Muscle of leg (tissue), 16 donors: ENCODE measurements at places on chromosomes 5 and 9. TPM values are rescaled to one million over a fixed set of nuclear protein-coding genes. Genes with fewer than 3 reads are reported as not detected.

GRCh38 chr9:109969573-109970237, 189.7 kb downstream of the PALM2AKAP2 start:
- peaks cover 29% of the 10 kb centered on the region for H3K4me1 ChIP-seq
- no peak overlapping the region for H3K4me3 ChIP-seq
- DNase-seq = peak; percentile 35
- H3K27me3 ChIP-seq = no peaks in the 10 kb centered on the region

DNA sequence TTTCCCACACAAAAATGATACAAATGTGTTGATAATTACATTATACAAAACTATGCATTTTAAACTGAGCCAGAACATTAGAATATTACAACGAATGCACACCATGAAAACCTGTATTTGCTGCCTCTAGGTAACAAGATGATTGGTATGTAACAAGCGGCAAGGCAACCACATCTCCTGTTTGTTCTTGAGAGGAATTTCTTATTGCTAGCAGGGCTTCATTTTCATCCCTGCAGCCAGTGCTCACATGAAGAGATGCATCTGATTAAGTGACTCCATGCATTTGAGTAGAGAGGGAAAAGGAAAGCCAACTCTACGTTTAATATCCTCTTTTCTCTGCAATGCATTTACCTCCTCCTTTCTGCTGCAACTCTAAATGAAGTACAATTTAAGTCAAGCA, 36.6 kb downstream of the FRMD3 start:
- no peak overlapping the region for H3K4me3 ChIP-seq
- no peak overlapping the region for H3K27ac ChIP-seq
- H3K27me3 ChIP-seq = no peaks in the 10 kb centered on the region
- DNase-seq = no peak
- peaks cover 15% of the 10 kb centered on the region for H3K4me1 ChIP-seq

GRCh38 chr9:104765138-104765537, 1.2 kb downstream of the NIPSNAP3B start:
- H3K27me3 ChIP-seq = no peaks in the 10 kb centered on the region
- DNase-seq = no peak
- H3K27ac ChIP-seq = no peak overlapping the region
- H3K36me3 ChIP-seq = peaks cover 3% of the 10 kb centered on the region
- peaks cover 5% of the 10 kb centered on the region for H3K4me1 ChIP-seq

- H3K4me1 ChIP-seq = peaks cover 24% of the 10 kb centered on the region
- H3K4me3 ChIP-seq = peak overlapping the region; percentile 56
- H3K36me3 ChIP-seq = no peaks in the 10 kb centered on the region
- peak; percentile 71 for DNase-seq
- peak overlapping the region; percentile 1 for H3K27ac ChIP-seq
Measured at GRCh38 chr5:114360816-114361723, 800 bp upstream of the KCNN2 start.

- peak overlapping the region; percentile 81 for H3K27ac ChIP-seq
- no peaks in the 10 kb centered on the region for H3K36me3 ChIP-seq
- DNase-seq = peak; percentile 46
- peaks cover 24% of the 10 kb centered on the region for H3K4me1 ChIP-seq
- H3K27me3 ChIP-seq = no peaks in the 10 kb centered on the region
Measured at GRCh38 chr9:131709771-131710431, 30.0 kb downstream of the RAPGEF1 start.

DNA sequence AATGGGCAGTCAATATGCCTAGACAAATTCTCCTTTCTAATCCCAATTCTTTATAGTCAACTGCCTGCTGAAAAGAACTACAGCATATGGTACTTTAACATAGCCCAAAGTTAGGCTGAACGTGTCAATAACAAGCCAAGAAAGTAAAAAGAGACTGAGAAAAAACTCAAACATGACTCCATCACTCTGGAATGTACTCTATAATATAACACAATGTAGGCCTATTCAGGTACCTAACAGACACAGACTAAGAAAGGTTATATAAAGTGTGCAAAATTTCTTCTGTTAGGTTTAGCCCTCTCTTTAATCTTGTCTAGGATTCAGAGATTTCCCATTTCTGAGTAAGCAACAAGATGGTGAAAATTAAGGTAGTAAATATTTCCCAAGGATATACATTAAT, 209.7 kb upstream of the PRR16 start:
- H3K27ac ChIP-seq = no peak overlapping the region
- no peaks in the 10 kb centered on the region for H3K27me3 ChIP-seq
- no peak overlapping the region for H3K4me3 ChIP-seq
- DNase-seq = no peak
- H3K4me1 ChIP-seq = no peaks in the 10 kb centered on the region

DNA sequence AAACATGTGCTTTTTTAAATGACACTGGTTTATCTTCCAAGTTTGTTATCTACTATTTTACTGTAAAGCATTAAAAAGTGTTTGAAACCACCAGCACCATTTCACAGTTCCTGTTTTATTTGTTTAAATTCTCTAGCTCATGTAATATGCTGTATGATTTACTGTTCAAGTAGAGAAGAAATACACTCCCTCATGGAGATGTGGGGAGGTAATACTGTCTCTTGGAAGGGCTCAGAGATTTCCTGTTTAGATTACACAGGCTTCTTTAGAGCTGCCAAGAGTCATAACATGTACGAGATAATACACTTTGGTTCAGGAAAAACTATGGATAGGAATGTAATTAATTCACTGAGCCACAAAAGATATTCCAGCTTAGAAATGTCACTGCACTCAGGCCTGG, 135.0 kb upstream of the CCDC152 start:
- no peaks in the 10 kb centered on the region for H3K27me3 ChIP-seq
- no peak overlapping the region for H3K4me3 ChIP-seq
- no peak overlapping the region for H3K27ac ChIP-seq
- peaks cover 4% of the 10 kb centered on the region for H3K4me1 ChIP-seq
- H3K36me3 ChIP-seq = no peaks in the 10 kb centered on the region

DNA sequence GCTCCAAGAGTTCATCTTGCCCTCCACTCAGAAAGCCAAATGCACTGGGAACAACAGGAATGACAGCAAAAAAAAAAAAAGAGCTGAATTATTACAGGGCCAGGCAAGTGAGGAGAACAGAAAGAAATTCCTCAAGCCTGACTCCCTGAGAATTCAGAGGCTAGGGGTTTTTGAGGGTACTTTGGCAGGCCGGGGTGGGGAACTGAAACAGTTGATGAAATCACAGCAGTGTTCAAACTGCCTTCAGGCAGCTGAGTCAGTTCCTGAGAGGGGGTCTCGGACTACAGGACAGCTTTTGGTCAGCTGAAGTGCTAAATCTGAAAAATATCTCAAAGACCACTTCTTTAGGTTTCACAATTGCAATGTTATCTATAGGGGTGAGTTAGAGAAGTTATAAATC, 419.4 kb downstream of the SEMA5A start:
- no peak overlapping the region for H3K4me3 ChIP-seq
- H3K27me3 ChIP-seq = no peaks in the 10 kb centered on the region
- no peak for DNase-seq
- no peaks in the 10 kb centered on the region for H3K4me1 ChIP-seq
- H3K36me3 ChIP-seq = no peaks in the 10 kb centered on the region

- H3K4me1 ChIP-seq = no peaks in the 10 kb centered on the region
- H3K27ac ChIP-seq = no peak overlapping the region
- H3K27me3 ChIP-seq = no peaks in the 10 kb centered on the region
- DNase-seq = no peak
Measured at GRCh38 chr5:73514418-73514817, 16.2 kb downstream of the BTF3 start.

- peaks cover 36% of the 10 kb centered on the region for H3K4me1 ChIP-seq
- peak; percentile 20 for DNase-seq
- peaks cover 6% of the 10 kb centered on the region for H3K36me3 ChIP-seq
- no peak overlapping the region for H3K4me3 ChIP-seq
Measured at GRCh38 chr9:127333221-127334064, 63.5 kb upstream of the SLC2A8 start.

- no peaks in the 10 kb centered on the region for H3K27me3 ChIP-seq
- no peak for DNase-seq
- H3K27ac ChIP-seq = no peak overlapping the region
- H3K4me1 ChIP-seq = peaks cover 12% of the 10 kb centered on the region
Measured at GRCh38 chr9:83959061-83959460, 21.0 kb downstream of the HNRNPK start.

DNA sequence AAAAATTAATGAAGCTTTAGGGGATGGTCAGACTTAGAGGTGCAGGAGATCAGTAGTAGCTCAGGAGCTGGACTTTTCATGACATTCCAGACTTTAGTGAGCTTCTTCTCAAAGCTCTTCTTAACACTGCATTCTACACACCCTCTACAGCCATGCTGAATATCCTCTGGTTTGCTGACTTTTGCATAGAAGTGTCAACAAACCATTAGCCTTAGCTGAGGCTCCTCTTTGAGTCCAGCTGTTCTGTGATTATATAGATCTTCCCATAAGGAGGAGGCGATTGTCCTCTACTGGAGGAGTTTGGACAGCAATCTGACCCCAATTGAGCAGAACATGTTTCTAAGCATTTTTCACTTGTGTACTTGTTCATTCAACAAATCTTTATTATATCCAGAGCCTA, 75.0 kb upstream of the RUSC2 start:
- no peaks in the 10 kb centered on the region for H3K27me3 ChIP-seq
- DNase-seq = no peak
- H3K4me3 ChIP-seq = no peak overlapping the region
- H3K27ac ChIP-seq = no peak overlapping the region
- H3K4me1 ChIP-seq = no peaks in the 10 kb centered on the region
- no peaks in the 10 kb centered on the region for H3K36me3 ChIP-seq

DNA sequence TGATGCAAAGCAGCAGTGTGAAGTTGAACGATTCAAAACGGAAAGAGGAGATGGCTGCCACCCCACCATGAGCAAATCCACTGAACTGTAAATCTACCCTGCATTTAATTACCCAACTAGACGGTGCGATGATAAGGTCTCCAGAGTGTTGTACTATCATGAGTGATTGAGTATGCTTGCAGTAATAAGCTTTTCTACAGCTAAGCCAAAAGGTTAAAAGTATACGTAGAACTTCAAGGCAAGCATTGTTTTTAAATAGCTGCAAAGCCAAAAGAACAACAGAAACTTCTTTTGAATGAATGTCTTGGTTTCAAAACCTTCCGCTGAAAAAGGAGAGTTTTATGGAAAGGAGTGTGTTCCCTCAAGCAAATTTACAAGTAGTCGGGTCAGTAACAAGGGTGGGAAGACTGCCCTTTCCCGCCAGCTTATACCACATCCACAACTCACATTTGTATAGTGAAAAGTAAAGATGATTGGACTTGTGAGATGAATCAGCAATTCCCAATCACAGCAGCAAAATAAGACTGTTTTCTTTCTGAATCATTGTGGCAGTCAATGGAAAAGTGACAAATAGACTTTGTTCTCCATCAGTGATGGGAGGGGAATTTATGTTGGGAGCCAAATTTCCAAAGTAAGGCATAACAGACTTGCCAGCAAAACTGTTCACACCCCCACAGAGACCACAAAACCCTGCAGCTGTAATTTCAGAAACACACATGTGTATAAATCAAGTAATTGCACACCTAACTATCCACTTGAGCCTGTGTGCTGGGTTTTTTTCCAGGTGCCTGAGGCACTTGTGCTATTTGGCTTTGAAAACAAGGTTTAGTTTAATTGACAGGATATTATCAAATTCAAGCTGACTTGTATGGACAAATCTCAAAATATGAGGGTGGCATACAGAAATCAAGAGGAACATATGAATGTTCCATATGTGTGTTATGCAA, 407.7 kb upstream of the GRAMD2B start:
- H3K4me1 ChIP-seq = peaks cover 4% of the 10 kb centered on the region
- no peaks in the 10 kb centered on the region for H3K27me3 ChIP-seq
- DNase-seq = peak; percentile 61
- no peak overlapping the region for H3K4me3 ChIP-seq

DNA sequence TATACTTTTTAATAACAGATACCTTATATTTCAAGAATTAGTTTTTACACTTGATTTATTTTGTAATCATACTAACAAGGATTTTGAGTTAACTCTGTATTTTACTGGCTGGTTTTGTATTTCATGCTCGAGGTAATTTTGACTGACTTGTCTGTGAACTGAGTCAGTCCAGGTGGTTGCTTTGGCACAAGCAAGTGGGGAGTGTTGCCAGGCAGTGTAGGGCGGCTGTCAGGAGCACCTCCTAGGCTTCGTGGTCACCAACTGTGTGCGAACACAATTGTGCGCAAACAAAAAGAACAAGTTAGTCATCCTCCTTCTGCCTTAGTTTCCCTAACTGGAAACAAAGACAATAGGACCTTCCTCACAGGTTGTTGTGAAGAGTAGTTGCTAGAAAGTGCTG, 286.3 kb downstream of the ADGRV1 start:
- DNase-seq = no peak
- H3K27ac ChIP-seq = no peak overlapping the region
- no peaks in the 10 kb centered on the region for H3K4me1 ChIP-seq
- H3K36me3 ChIP-seq = no peaks in the 10 kb centered on the region
- H3K4me3 ChIP-seq = no peak overlapping the region
- H3K27me3 ChIP-seq = no peaks in the 10 kb centered on the region

DNA sequence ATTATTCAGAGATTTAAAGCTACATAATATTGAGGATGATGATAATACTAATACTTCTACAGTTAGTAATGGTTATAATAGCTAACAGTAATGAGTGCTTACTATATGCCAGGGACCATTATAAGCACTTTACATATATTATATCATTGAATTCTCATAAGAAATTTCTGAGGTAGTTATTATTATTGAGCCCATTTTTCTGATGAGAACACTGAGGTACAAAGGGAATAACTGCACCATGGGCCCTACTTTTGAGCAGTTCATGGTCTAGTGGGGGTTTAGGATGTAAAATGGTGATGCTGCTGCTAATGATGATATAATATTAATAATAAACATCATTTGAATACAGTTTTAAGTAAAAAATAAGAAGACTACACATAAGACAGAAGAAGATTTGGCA, 64.2 kb upstream of the SPDL1 start:
- H3K27me3 ChIP-seq = no peaks in the 10 kb centered on the region
- DNase-seq = no peak
- no peaks in the 10 kb centered on the region for H3K36me3 ChIP-seq

PCDHB12 gene
- 2.4 TPM for total RNA-seq

ATP10B gene
- total RNA-seq = 0.27 TPM

GLRA1 gene
- not detected for total RNA-seq

SLC4A9 gene
- 0.04 TPM for total RNA-seq

PRDM9 gene
- total RNA-seq = not detected

TMEM215 gene
- 0.66 TPM for total RNA-seq

FKBP15 gene
- total RNA-seq = 16.8 TPM

FOXD4L3 gene
- total RNA-seq = not detected

PCDHA7 gene
- 0.13 TPM for total RNA-seq

LCN9 gene
- not detected for total RNA-seq

LCN1 gene
- total RNA-seq = not detected

SOX30 gene
- total RNA-seq = 0.09 TPM

LTC4S gene
- 2.3 TPM for total RNA-seq

RABGAP1 gene
- total RNA-seq = 30.2 TPM
